GM04504 (cell line): ENCODE measurements at places on chromosomes 11 and 22.

DNA sequence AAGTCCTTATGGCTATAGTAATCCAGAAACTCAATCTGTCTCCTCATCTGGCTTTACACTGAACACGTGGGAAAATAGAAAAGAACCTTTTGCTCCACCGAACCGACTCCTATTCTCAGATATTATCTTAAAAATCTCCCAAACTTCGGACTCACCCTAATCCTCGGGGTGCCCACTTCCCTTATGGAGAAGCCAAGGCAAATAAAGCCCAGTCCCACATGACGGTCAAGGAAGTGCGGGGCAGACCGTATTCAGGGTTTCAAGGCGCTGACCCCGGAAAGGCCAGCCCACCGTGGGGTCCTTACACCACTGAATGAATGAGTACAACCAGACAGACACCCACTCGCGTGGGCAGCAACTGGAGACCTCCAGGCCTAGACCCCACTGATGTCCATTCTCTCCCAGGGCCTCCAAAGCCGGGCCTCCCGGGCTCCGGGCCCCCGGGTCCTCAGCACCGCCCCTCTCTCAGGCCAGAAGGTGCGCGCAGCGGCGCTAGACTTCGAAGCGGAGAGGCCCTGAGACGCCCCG is 489 bp downstream of the NUP98 start:
- DNase-seq: no peak

DNA sequence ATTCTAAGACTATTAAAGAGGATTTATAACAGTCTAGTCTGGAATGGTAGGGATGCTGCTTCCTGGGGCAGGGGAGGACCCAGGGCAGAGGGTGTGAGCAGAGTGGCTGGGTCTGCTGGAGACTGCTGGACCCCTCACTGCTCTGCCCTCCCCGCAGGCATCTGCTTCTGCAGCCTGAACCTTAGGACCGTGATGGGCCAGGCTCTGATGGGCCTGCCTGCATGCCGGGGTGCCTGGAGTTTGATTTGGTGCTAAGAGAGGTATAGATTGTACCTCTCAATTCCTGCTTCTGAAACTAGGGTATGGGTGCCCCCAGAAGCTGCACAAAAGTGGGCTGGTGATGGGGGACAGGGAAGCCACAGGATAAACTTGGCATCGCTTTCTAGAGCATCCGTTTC is 54.9 kb downstream of the CD82 start:
- DNase-seq: no peak

DNA sequence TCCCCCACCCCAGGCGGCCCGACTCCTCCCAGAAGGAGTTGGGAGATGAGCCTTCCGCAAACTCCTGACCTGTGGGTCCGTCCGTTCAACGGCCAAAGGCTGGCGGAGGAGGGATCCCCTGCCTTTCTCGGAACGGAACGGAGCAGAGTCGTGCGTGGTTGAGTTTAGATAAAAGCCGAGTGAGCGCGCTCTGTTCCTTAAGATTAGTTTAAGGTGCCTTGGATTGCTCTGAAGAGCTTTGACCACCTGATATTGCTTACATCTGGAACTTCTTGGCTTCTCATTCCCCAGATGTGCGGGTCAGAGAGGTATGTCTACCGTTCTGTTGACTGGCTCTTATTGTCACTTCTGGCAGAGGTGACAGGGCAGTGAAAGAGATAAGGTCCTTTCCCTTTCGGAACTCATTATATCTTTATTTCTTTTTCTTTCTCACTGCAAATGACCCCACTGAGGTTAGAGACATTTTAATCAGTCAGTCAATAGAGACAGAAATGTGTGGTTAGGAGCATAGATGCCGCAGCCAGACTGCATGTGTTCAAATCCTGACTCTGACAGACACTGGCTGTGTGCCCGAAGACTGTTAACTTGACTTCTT is at the start of gene TRIM6:
Gene TRIM6 (plus strand): TSS at position 31 of the 595 bp plus-strand sequence. CDS start 261 bp downstream, at position 292.
- no peak for DNase-seq

GRCh38 chr11:129184581-129184980 is 7.5 kb downstream of the ARHGAP32 start:
- DNase-seq: no peak

- no peak for DNase-seq
Measured at GRCh38 chr11:108752297-108752751, 87.5 kb downstream of the DDX10 start.

DNA sequence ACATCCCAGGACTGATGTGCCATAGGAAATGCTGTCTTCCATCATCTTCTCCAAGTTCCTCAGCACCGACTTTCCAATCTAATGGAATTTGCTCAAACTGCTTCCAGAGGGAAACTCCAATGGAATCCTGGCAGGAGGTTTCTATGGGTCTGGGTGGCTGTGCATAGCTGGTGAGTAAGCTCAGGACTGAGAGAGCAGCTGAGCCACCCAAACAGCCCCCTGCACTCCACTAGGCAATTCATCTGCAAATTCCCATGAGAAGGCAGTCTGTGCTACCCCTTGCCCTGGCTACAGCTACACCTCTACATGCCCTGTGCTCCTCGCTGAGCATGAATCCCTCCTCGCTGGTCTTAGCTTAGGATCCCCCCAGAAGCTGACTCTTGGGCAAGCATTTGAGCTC is 127.9 kb upstream of the CSNK2A3 start:
- no peak for DNase-seq

DNA sequence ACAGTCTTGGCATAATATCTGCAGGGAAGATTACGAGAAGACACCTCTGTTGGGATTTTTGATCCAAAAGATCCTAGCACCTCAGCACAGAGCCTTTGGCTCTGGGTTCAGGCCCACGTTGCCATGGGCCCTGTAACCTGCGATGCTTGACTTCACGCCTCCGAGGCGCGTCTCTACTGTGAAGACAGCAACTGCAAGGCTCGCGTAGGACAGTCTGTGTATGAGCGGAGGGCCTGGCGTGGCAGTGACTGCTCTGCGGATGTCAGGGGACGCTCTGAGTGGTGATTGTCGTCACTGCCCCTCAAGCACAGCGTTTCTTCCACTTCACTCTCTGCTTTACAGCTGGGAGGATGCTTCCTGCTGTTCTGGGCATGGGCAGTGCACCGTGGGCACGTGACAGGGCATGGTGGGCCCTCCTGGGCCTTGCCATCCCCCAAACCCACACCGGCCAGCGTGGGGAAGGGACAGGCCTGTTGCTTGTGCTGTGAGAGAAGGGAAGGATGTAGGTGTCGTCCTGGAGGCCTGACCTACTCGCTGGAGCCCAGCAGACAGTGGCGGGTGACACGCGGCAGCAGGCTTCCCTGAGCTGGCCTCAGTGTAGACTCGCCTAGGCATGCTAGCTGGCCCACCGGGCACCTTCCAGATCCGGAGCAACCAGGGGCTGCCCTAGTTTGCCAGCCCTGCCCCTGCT is 26.5 kb downstream of the GLB1L2 start:
- no peak for DNase-seq

DNA sequence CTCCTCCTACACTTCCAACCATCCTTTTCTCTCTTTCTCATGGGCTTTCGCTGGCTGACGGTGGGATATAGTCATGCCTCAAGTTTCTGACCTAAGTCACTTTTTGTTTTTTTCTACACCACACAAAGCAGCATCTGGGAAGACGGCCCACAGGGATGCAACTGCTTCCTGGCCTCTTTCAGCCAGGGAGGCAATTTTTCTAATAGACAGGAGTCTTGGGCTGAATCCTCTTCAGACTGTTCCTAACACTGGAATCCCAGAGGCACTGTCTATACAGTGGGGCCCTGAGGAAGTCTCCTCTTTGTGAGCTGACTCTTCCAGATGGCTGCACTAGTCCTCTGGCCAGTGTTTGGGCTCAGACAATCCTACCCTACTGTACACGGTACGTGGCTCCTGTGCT is 39.7 kb upstream of the OLFML1 start:
- DNase-seq: no peak

GRCh38 chr11:48090174-48090573 is 109.8 kb downstream of the PTPRJ start:
- DNase-seq: no peak

- no peak for DNase-seq
Measured at GRCh38 chr11:31798554-31799434, 12.3 kb downstream of the PAX6 start.

- no peak for DNase-seq
Measured at GRCh38 chr11:122775675-122776271, 62.5 kb upstream of the CRTAM start.

- no peak for DNase-seq
Measured at GRCh38 chr11:13375798-13376197, 87.2 kb downstream of the BTBD10 start.

DNA sequence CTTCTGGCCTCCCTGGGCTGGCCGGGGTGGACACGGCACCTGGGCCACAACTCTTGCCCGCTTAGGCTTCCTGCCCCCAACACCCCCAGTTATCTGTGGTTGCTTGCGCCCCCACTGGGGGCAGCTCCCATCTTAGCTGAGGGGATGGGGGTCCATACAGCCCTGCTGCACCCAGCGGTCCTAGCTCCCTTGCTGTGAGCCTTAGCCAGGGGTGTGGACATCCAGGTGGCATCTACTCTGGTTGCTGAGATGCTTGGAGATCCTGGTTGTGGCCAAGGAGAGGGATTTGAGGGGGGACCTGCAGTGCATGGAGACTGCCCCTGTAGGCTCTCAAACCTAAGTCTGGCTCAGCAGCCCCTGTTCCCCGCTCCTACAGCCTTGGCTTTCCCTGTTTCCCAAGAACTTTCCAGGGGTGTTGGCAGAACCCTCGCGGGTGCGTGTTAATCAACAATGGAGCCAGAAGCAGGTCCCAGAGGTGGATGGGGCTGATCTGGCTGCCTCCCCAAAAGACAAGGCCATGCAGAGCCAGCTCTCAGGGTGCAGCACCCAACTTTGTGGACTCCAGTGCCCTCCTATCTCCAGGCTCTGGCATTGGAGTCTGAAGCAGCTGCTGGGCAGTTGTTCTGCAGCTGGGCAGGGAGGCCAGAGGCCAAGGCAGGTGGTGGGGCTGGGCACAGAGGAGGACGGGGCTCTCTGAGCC is 3.3 kb downstream of the KCNQ1 start:
- DNase-seq: no peak

GRCh38 chr11:68927280-68928135 is 23.8 kb downstream of the IGHMBP2 start:
- no peak for DNase-seq
